ENCODE measurements at places on chromosomes 6 and 20.

GRCh38 chr20:39853636-39854035 is 835.4 kb downstream of the MAFB start:
- DNase-seq: no peak

- DNase-seq: no peak
Observed at GRCh38 chr6:150409576-150410066, 40.8 kb downstream of the IYD start.

GRCh38 chr6:142903812-142904211 is 41.2 kb downstream of the HIVEP2 start:
- no peak for DNase-seq

DNA sequence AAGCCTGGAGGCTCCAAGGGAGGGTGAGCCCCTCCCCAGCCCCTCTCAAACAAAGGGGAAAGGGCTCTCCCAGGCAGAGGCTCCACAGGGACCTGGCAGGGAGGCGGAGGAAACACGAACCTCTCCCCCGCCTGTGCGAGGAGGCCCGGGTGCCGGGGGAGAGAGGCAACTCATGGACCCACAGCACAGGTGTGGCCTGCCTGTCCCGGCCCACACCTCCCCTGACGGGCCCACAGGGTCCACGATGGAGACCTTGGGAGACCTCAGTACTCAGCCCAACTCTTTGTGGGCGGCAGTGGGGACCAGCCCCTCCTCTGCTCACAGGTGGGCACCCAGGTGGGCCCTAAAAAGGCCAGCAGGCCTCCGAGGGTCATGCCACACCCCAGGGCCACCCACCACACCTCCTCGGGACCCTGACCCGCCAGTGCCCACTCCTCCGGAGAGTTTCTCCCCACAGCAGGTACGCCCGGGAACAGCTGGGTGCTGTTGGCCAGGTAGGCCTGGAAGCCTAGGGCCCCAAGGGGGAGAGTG is 12.2 kb downstream of the LAMA5 start:
- no peak for DNase-seq

DNA sequence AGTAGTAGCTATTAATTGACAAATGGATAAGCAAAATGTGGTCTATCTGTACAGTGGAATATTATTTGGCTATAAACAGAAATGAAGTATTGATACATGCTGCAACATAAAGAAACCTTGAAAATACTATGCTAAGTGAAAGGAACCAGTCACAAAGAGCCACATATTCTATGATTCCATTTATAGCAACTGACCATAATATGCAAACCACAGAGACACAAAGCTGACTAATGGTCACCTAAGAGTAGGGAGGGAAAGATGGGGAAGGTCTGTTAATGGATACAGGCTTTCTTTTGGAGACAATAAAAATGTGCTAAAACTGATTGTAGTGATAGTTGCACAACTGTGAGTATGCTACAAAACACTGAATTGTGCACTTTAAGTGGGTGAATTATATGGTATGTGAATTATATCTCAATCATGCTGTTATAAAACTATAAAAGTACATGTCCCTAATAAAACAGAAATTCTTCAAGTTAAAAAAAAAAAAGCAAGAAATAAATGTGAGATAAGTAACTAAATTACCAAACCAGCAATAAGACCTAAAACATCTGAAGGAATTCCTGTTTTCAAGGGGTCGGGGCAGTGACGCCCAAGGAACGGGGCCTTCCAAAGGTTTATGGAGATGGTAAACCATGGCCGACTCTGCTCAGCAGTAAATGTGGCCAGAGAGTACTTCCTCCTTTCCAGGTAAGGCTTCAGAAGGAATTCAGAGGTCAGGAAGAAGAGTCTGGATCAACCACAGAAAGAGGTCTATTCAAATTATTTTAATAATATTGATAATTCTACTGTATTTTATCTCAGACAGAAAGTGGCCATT is 75.4 kb downstream of the ARHGAP18 start:
- no peak for DNase-seq

DNA sequence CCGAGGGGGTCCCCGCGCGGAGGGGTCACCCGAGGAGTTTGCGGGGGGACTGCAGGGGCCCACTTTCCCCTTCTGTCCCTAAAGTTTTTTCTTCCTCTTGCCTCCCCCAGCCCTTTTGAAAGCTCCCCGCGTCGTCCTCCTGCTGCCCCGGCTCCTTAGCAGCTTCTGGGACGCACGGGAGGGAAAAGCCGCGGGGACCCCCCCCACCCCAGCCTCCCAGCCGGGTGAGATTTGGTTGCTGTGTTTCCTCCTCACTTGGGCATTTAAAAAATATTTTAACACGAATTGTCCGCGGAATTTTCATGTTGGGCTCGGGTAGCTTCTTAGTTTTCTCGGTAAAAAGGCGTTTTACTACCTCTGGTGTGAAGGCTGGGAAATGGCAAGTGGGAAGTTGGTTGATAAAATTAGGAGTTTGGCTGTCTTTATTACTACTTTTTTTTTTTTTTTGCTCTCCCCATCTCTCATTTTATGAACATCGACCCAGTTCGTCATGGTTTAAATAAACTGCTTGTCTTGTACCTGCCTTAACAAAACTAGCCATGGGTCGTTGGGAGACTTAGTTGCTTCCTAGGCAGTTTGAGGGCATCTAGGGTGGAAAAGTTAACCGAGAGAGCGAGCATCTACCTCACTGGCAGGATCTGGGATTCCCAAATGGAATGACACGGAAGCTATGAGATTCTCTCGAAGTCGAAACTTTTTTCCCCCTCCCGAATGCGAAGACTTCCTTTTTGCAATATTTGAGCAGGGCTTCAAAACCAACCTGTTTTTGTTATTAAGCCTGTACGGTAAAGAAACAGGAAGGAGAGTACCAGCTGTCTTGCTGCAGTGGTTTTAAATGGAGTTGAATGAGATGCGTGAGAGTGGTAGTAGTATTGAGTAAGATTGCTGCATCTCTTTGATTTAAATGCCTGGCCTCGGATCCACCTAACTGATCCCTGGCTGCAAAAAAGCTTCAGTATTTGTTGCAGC is 868 bp downstream of the NCOA3 start:
- no peak for DNase-seq

Data from COR-L47 (cell line).